ENCODE measurements at places on chromosomes 1 and 21. TPM values are rescaled to one million over a fixed set of nuclear protein-coding genes. Genes with fewer than 3 reads are reported as not detected.

Gene SPRR2A
- total RNA-seq, result not detected

Gene ENAH
- 131 TPM for total RNA-seq

Gene SLC5A3
- total RNA-seq, result 28.5 TPM

Gene KDF1
- total RNA-seq, result not detected

Gene SH3BGR
- total RNA-seq, result 6.2 TPM

Gene SLC41A1
- 27.1 TPM for total RNA-seq

Gene LPAR3
- total RNA-seq, result 3.6 TPM

Gene NHLH1
- total RNA-seq, result not detected

Gene LMOD1
- 22.3 TPM for total RNA-seq

Gene ERG
- 9.9 TPM for total RNA-seq

Gene RPS27
- total RNA-seq, result 2,665 TPM

Gene UCHL5
- 35.6 TPM for total RNA-seq
